ENCODE measurements at places on chromosomes 7 and 10. TPM values are rescaled to one million over a fixed set of nuclear protein-coding genes. Genes with fewer than 3 reads are reported as not detected.

DNA sequence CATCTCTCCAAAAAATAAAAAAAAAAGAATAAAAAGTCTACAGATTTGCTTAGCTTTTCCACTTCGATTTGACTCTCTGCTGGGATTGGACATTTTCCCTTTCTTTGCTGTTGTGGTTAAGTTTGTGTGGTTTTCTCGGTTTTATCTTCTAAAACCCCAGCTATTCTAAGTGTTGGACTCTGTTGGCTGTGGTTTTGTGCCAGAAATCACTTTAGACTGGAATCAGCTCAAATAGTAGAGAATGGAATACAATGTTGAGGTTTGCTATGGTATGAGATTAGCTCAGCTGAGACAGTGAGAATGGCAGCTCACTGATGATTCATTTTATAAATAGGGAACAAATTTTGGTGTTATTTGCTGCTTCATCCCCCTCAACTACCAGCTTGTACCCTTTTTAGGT, 116.0 kb downstream of the BUB3 start:
- DNase-seq, result no peak

DNA sequence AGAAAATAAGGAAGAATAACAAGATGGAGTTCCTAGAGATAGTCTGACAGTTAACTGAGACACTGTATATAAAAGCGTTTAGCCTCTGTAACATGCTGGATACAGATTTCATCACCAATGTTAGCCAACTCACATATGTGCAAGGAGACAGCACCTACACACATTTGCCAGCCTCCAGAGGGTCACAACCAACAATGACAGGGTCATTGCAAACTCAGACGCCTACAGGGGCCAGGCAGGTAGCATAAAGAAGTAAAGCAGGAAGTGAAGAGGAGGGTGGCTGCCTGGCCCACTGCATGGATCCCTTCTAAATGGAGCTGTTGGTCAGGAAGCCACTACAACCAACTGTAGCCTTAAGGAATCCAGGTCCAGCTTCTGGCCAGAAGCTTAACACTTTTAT, 50.4 kb downstream of the NRAP start:
- DNase-seq, result no peak

- no peak for DNase-seq
These were observed 23.8 kb downstream of the TMEM196 start for GRCh38 chr7:19749658-19750057.

Gene ZNF107
- total RNA-seq, result 1.7 TPM

Gene RGR
- total RNA-seq, result 1.9 TPM
